ENCODE measurements at places on chromosomes 7 and 10. TPM values are rescaled to one million over a fixed set of nuclear protein-coding genes. Genes with fewer than 3 reads are reported as not detected.

DNA sequence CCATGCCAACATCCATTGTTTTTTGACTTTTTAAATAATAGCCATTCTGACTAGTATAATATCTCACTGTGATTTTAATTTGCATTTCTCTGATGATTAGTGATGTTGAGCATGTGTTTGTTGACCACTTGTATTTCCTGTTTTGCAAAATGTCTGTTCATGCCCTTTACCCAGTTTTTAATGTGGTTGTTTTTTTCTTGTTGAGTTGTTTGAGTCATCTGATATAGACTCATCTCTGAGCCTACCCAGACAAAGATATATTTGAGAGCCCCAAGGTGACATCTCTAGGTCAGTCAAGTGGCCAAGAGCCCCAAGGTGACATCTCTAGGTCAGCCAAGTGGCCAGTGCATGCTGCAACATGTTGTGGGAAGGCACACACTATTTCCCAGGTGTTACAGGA, 224.7 kb downstream of the HECW1 start:
- H3K36me3 ChIP-seq, result no peaks in the 10 kb centered on the region
- H3K4me1 ChIP-seq, result no peaks in the 10 kb centered on the region
- H3K27ac ChIP-seq, result no peak overlapping the region
- no peak overlapping the region for H3K4me3 ChIP-seq
- H3K27me3 ChIP-seq, result peaks cover 29% of the 10 kb centered on the region

GRCh38 chr10:108462005-108462404, 1297.5 kb upstream of the SORCS1 start:
- no peaks in the 10 kb centered on the region for H3K27me3 ChIP-seq
- no peak overlapping the region for H3K4me3 ChIP-seq
- no peak for DNase-seq
- no peak overlapping the region for H3K27ac ChIP-seq
- no peaks in the 10 kb centered on the region for H3K36me3 ChIP-seq

- H3K27ac ChIP-seq, result no peak overlapping the region
- DNase-seq, result no peak
- H3K27me3 ChIP-seq, result peaks cover 71% of the 10 kb centered on the region
- H3K4me1 ChIP-seq, result peaks cover 5% of the 10 kb centered on the region
- H3K4me3 ChIP-seq, result no peak overlapping the region
Measured at GRCh38 chr10:49608166-49609005, 1.7 kb upstream of the SLC18A3 start.

- H3K4me3 ChIP-seq, result no peak overlapping the region
- no peaks in the 10 kb centered on the region for H3K4me1 ChIP-seq
- no peak for DNase-seq
- H3K36me3 ChIP-seq, result no peaks in the 10 kb centered on the region
- H3K27ac ChIP-seq, result no peak overlapping the region
Measured at GRCh38 chr10:75094465-75094864, 17.0 kb upstream of the SAMD8 start.

DNA sequence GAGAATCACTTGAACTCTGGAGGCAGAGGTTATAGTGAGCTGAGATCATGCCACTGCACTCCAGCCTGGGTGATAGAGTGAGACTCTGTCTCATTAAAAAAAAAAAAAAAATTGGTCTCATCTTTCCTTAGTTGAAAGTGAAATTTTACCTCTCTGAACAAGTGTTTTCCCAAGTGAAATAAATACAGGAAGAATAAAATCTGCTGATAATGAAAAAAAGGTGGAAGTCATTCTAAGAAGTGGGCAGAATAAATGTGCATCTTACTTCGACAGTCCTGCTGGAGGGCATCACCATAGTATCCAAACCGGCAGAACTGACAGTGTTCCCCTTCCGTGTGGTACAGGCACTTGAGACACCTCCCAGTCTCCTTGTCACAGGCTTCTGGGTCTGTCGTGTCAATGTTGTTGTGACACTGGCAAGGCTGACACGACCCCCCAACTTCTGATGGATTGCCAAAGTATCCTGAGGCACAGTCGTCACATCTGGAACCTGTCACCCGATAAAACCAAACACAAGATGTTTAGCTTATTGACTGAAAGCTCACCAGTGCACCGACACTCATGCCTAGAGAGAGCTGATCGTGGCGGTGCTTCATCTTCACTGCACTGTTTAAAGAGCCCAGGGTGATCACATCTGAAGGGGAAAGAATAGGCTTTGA, 49.6 kb downstream of the LAMB1 start:
- no peak for DNase-seq
- no peaks in the 10 kb centered on the region for H3K4me1 ChIP-seq
- peaks cover 27% of the 10 kb centered on the region for H3K27me3 ChIP-seq
- H3K4me3 ChIP-seq, result no peak overlapping the region
- H3K27ac ChIP-seq, result no peak overlapping the region

GRCh38 chr7:83143107-83143506, 19.6 kb downstream of the PCLO start:
- no peaks in the 10 kb centered on the region for H3K36me3 ChIP-seq
- no peaks in the 10 kb centered on the region for H3K4me1 ChIP-seq
- H3K27ac ChIP-seq, result no peak overlapping the region
- no peak for DNase-seq

DNA sequence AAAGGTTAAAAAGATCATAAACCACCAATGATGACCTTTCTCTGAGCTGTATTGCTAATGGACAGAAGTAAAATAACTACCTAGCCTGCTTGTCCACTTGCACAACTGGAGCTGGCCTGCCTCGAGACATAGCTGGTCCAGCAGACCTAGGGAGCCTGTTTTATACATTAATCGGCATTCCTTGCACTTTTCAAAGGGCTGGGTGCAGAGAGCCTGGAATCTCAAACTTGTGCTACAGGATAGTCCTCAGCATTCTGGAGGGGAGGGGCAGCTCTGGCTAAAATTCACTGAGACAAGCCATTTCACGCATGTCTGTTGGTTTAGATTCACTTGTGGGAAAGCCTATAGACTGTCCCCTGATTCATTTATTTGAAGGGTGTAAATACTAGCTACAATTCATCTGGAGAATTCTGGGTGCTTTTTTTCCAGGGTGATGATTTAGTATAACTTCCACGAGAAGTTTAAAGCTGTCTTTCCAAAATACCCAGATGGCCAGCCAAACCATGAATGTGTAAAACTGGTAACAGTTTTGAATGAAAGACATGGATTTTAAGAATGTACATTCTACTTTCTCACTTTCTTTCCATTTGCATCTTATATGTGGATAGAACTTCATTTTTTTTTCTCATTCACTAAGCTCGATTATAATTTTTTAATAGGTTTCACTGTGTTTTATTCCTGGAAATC, 389.4 kb downstream of the KCNMA1 start:
- peaks cover 2% of the 10 kb centered on the region for H3K27me3 ChIP-seq
- H3K4me1 ChIP-seq, result no peaks in the 10 kb centered on the region
- H3K4me3 ChIP-seq, result no peak overlapping the region
- no peaks in the 10 kb centered on the region for H3K36me3 ChIP-seq
- H3K27ac ChIP-seq, result no peak overlapping the region

- no peak overlapping the region for H3K27ac ChIP-seq
- no peaks in the 10 kb centered on the region for H3K36me3 ChIP-seq
- peaks cover 4% of the 10 kb centered on the region for H3K27me3 ChIP-seq
- peaks cover 1% of the 10 kb centered on the region for H3K4me1 ChIP-seq
- no peak overlapping the region for H3K4me3 ChIP-seq
Measured at GRCh38 chr10:31945392-31945791, 16.8 kb upstream of the ARHGAP12 start.

Gene SH2D4B
- total RNA-seq, result not detected

GRCh38 chr10:32070645-32071044, 14.4 kb upstream of the KIF5B start:
- H3K36me3 ChIP-seq, result no peaks in the 10 kb centered on the region
- no peak for DNase-seq
- no peak overlapping the region for H3K27ac ChIP-seq
- no peak overlapping the region for H3K4me3 ChIP-seq
- H3K27me3 ChIP-seq, result peaks cover 11% of the 10 kb centered on the region
- H3K4me1 ChIP-seq, result no peaks in the 10 kb centered on the region

DNA sequence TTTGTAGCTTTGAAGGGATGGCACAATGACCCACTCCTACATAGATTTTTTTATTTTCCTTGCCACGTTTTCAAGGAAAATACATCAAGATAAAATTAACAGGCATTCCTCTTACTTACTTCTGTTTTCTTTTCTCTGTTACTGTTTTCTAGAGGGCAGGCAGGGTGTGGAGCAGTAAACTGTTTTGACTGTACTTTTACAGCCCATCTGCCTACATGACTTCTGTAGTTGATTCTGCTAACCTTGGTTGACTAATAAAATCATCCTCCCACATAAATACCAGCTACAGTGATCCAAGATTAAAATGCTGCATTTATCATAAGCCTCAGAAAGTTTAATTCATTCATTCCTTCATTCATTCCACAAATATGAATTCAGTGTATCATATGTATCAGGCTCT, 158.5 kb downstream of the TRIL start:
- no peaks in the 10 kb centered on the region for H3K27me3 ChIP-seq
- H3K27ac ChIP-seq, result no peak overlapping the region
- no peaks in the 10 kb centered on the region for H3K4me1 ChIP-seq
- no peak for DNase-seq

Gene HIP1
- 7.6 TPM for total RNA-seq

Gene PIP
- not detected for total RNA-seq

DNA sequence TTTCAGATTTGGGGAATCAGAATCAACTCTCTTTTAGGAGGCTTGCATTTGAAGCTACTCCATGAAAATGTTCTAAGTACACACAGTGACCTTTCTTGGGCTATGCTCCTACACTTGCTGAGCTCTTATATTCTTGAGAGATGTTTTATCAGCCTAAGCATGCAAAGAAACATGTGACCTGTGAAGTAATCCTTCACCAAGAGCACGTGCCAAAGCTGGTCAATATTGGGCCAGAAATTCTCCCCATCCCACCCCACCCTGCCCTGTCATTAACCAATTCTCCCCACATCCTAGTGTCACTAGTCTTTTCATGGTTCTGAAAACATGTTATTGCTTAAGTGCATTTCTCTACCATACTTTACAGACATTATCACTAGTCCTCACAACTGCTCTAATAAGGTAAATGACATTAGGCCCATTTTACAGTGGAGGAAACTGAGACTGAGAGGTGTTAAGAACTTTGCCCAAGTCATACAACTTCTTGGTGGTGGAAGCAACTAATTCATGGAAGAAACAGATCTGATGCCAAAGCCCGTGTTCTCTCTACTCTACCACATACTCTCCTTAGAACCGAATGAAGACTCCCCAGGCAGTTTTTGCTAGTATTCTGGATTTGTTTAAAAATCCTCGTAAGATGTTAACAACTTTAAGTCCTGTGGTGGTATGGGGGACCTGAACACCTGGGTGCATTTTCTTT, 200.6 kb downstream of the PTEN start:
- H3K36me3 ChIP-seq, result peaks cover 2% of the 10 kb centered on the region
- no peak overlapping the region for H3K27ac ChIP-seq
- H3K4me1 ChIP-seq, result peaks cover 49% of the 10 kb centered on the region
- no peak for DNase-seq
- H3K27me3 ChIP-seq, result no peaks in the 10 kb centered on the region

DNA sequence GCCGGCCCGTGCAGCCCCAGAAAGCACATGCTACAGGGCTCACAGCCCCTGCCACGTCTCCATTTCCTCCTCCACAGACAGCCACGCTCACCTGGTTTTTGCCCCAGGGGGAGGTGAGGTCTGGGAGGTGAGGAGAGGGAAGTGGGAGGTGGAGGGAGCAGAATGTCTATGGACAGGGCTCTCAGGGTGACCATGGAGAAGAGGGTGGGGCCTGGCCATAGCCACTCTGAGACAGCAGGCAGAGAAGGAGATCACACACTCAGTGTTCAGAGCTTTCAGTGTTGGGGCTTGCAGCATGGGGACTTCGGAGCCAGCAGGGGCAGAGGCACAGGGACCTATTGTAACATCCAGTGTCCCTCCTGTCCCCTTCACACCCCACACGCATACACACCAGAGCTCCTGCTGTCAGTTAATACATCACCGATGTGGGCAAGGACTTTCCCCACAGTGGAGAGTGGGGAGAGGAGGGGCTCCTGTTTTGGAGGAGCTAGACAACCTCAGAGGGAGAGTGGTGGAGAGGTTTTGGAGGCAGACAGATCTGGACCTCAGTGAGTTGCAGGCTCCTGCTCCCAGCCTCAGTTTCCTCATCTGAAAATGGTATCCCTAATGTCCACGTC, 14.4 kb downstream of the WDFY4 start:
- no peak overlapping the region for H3K27ac ChIP-seq
- H3K36me3 ChIP-seq, result no peaks in the 10 kb centered on the region
- H3K4me1 ChIP-seq, result no peaks in the 10 kb centered on the region
- H3K27me3 ChIP-seq, result no peaks in the 10 kb centered on the region
- no peak overlapping the region for H3K4me3 ChIP-seq

DNA sequence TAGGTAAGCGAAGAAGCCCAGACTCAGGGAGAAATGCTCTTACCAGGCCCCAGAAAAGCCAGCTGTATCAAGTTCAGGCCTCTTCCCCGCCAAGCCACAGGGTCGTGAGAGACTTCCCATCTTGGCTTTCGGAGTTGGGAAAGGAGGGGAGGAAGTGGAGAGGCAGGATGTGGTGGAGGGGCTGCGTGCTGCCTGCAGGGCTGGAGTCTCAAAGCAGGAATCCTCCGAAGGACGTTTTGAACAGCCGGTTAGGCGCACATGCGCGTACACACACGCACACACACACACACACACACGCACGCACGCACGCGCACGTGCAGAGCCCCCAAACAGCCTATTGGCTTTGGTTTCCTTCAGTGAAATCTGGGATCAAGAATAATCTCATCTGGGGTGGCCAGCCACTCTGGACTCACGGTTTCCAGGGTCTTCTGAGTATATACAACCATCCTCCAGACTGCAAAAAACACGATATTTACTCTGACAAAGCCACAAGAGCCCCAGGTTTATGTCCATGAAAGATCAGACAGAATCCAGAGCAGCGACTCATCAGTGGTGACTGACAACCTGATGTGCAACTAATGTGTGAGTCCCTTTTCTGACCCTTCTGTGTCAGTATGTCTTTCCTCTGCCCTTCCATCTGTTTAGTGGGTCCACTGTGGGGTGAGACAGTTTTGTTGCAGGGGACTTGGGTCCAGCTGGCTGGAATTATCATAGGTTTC, 115.0 kb upstream of the ZNF438 start:
- H3K27ac ChIP-seq, result no peak overlapping the region
- H3K36me3 ChIP-seq, result no peaks in the 10 kb centered on the region
- no peaks in the 10 kb centered on the region for H3K27me3 ChIP-seq
- no peak overlapping the region for H3K4me3 ChIP-seq
- no peak for DNase-seq

DNA sequence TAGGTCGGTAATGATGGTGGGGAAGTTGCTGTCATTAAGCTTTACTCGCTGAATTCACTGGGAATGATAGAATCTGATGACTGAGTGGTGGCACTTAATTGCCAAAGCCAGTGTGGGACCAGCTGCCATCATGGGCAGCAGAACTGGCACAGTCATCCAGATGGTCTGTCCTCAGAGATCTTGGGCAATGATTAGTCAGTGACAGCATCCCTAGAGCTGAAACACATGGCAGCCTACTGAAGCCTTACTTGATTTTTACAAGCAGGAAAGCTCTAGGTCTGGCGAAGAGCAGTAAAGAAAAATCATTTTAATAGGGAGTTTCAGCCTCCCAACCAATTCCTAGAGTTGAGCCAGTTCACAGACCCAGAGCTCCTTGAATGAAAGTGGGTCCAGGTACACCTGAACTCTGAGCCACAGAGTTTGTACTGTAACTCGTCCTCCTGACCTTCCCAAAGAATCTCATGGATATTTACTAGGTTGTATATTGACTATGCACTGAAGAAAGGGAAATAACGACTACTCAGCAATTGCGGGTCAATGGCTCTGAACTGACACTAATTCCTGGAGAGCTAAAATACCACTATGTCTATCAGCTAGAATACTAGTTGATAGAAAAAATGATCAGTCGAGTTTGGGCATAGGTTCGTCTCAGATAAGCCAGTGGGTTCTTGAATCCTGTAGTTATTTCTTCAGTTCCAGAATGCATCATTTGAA, 4.4 kb upstream of the ASB13 start:
- peaks cover 37% of the 10 kb centered on the region for H3K27me3 ChIP-seq
- no peak for DNase-seq
- no peak overlapping the region for H3K27ac ChIP-seq
- H3K36me3 ChIP-seq, result peaks cover 8% of the 10 kb centered on the region

Gene GIMAP5
- total RNA-seq, result 41.0 TPM

Gene NPSR1
- total RNA-seq, result not detected

Data from activated CD8-positive, alpha-beta memory T cell treated with anti-CD3 and anti-CD28 coated beads, Interleukin-2, amount 10 ng/mL, durations not matched to agents 7 days and 5 days (primary cell).